ENCODE measurements at places on chromosomes 12 and 14.

DNA sequence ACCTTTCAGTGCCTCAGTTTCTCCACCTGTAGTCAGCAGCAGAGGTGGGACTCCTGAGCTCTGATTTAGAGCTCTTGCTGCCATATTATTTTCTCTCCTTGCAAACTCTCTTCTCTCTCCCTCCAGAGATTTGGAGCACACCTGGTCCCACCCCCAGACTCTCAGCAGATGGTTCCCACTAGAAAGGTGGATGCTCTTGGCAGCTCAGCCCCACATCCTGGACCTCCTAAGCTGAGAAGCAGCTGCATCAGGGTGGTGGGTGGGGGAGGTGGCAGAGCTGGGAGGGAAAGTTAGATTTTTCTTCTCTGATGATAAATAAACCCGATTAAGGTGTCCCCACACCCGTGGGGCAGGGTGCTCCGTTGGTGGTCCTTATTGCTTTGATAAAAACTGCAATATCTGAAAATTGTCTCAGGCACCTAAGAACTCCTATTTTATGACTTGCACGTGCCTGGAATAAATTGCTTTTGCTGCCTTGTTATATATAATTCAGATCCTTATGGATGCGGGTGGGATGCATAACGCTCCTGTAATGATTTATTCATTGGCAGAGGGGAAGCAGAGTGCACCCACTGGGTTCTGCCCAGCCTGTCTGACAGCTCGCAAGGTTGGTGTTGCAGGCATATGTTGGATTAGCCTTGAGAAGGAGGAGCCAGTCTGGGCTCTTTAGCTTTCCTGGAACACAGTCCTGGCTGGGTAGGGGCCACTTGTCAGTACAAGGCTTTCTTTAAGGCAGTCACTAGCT is 214.2 kb downstream of the SUDS3 start:
- no peak for DNase-seq

- no peak for DNase-seq
Observed at GRCh38 chr14:106694638-106695393, 1168.4 kb downstream of the TMEM121 start.

DNA sequence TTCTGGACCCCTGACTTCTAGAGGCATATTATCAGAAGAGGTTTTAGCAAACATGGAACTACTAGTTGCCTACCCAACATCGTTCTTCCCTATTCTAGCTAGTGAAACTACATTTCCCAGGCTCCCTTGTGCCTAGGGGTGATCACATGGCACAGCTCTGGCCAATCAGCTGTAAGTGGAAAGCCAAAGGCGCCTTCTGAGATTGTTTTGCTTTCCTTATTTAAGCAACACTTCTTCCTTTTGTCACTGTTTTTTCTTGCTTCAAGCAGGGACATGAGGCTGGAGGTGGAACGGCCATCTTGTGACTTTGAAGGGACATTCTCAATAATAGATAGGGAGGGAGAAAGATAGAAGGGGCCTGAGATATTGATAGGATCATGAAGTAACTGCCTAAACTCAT is 136.7 kb downstream of the ZNF664 start:
- peak; percentile 68 for DNase-seq

GRCh38 chr12:57816855-57817151 is 1.7 kb downstream of the AVIL start:
- no peak for DNase-seq

DNA sequence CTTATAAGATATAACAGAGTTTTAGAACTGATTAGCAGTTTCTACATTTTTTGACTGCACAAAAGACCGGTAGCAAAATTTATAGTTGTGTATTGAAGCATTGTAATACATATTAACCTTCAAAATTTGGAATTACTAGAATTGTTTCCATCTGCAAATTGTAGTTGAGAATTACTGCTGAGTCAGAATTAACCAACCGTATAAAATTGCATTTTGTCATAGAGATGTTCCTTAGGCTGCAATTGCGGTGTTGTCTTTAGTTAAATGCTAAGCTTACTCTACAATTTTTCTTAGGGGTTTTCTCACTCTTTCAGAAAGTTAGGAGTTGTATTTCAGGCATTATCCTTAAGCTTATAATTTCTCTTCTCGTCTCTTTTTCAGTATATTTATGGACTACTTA is 132.2 kb downstream of the PLEKHA5 start:
- no peak for DNase-seq

DNA sequence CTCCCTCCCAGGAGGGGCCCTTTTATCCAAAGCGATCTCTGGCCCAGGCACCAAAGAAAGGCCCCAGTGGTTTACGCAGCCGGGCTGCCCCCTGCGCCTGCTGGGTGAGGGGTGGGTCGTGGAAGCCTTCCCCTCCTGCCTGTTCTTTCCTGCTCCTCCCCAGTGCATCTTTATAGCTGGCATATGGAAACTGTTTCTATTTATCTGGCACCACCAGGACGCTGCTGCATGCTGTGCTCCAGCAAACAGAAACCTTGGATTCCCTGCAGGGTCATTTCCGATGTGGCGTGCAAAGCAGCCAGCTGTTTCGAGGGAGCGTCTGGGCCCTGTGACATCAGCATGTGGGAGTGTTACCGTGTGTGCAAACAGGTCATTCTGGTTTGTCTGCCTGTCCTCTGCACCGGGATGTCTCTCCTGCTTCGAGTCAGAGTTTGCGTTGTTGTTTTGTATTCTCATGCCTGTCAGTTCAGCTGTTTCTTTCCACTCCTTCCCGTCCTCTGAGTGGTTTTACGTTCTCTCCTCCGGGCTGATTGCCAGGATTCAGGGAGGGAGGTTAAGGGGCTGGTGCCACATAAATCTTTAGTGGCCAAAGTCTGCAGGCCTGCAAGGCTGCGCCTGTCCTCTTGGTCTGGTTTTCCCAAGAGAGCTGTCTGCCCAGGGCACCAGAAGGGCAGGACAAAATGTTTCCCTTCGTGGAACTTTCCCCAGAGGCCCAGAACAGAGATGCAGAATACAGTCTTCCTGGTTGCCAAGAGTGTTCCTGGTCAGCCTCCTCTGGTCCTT is 24.6 kb downstream of the TPCN1 start:
- DNase-seq = no peak

- DNase-seq = no peak
Observed at GRCh38 chr14:79426103-79426755, 785.1 kb downstream of the DIO2 start.

- no peak for DNase-seq
Observed at GRCh38 chr14:24313913-24314312, 2.6 kb downstream of the LTB4R start.

DNA sequence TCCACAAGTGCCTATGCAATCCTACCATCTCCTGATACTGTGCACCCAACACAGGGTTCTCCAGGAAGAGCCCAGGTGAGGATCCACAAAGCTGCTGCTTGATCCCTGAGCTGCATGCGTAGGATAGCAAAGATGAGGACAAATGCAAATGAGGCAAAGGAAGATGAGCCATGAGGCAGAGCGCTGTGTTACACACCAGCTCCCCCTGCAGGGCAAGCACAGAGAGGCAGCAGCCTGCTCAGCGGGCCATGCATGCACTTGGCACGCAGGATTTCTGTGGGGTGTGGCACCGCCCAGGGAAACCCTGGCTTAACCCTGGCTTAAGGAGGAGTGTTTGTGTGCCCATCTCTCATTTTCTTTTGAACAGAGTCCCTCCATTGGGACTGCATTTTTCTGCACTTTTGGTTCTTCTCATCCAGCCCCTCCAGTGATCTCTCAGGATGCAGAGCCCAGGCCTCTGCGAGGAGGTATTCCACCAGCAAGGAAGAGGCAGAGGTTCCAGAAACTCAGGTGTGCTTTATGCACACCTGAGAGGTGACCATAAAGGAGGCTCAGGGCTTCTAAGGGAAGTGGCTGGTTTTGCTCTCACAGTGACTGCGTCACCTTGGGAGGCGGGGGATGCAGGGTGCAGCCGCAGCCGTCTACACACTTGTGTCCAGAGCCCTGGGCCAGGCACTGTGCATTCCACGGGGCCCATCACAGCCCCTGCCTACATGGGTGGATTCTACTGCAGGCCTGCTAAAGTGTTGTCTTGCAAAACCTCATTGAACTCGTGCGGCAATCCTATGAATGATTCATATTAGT is 973.3 kb upstream of the TMEM132C start:
- peak; percentile 32 for DNase-seq

- DNase-seq = no peak
Observed at GRCh38 chr12:48092611-48093010, 13.3 kb downstream of the SENP1 start.

DNA sequence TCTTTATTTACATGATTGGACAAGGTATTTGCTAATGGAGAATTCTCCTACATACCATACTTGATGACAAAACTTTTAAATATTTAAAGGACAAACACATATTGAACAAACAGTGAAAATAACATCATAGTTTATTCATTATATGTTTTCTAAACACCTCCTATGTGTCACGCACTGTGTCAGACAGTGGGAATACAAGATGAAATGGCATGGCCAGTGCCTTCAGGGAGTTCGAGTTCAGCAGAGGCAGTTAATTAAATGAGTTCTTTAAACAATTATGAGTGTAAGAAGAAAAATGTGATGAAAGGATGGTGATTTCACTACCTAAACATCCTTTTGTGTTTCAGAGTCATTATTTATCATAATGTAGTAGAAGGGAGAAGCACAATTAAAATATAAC is 159.8 kb downstream of the KCNH5 start:
- DNase-seq = no peak

DNA sequence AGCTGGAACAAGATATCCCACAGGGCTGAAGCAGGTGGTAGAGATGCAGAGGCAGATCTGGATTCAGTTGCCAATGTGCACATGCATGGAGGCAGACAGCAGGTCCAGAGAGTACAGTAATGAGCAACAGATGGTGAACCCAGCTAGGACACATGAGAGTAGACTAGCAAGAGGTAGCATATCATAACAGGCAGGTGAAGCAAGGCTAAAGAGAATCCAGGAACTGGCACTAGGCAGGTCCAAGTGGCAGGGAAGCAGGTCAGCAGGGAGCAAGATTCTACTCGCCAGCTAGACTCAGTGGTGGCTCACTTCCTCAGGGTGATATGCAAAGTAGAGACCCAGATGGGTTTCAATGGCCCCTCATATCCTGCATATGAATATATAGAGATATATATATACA is 15.3 kb upstream of the MYF6 start:
- DNase-seq = no peak

- DNase-seq = no peak
Observed at GRCh38 chr14:93587330-93587729, 156.6 kb downstream of the UNC79 start.

DNA sequence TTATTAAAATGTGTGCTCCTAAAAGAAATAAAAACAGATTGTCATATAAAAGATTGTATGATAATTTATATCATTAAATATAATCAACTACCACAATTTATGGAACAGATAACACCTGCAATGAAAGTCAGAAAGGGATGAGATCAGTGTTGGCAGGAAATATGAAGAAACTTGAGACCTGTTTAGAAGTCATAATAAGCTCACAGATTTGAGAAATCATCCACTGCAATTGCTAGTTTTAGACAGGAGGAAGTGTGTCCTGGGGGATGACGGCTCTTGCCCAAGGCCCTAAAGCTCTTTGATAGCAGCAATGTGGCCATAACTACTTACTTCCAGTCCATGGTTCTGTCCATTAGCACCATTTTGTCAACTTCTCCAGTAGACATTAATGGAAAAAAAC is 122.8 kb upstream of the SOX5 start:
- DNase-seq = no peak

GRCh38 chr12:75722714-75723200 is 211.3 kb upstream of the KRR1 start:
- DNase-seq = peak; percentile 46

- no peak for DNase-seq
Observed at GRCh38 chr14:99941211-99941610, 124.0 kb upstream of the EVL start.

DNA sequence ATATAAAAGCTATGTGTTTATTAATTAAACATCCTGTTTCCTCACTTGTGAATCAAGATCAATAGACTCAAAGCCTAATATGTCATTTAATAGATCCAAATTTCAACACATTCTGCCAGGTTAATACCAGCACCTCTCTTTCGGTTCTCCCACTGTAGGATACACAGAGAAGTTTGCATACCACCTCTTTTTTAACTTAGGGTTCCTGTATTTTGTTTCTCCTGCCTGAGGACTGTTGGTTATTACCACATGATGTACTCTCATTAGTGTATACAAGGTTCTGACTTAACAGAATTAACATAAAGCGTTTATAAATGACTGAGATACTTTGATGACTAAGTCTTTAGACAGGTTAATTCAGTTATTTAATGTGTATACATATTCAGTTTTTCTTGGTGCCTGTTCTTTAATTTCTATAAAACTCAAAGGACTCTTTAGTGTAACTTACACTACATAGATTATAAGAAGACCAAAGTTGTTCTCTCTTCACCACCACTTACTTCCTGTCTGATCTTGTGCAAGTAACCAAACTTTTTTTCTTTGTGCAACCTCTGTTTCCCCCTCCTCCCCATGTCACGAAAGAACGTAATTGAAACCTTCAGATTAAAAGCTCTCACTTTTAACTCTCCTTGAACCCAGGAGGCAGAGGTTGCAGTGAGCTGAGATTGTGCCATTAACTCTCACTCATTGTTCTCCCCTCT is 89.8 kb upstream of the DNM1L start:
- DNase-seq = peak; percentile 81

- DNase-seq = no peak
Observed at GRCh38 chr14:102551995-102552705, 40.3 kb upstream of the RCOR1 start.

DNA sequence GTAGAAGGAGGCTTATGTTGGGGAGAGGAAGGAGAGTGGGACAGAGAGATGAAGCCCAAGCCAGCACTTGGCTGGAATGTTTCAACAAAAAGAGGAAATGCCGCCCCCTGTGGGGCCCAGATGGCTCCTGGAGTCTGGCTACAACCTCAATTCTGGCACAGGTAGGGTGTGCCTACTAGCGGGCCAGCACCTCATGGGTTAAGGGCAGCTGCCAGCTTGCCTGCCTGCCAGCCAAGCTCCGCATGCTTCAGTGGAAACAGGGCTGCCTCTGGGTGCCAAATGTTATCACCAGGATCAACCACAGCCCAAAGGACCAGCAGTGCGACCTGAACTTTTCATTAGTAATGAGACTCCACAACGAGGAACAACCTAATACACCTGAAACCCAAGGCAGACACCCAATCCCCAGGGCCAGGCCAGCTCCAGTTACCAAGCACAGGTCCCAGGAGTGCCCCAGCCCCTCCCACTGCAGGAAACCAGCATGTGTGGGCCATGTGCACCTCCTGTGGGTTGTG is 11.3 kb downstream of the RAB15 start:
- no peak for DNase-seq

GRCh38 chr12:123696207-123696606 is 15.9 kb upstream of the ATP6V0A2 start:
- no peak for DNase-seq

Measured in Jurkat, Clone E6-1 (cell line).